Kidney capillary endothelial cell (primary cell): ENCODE measurements at places on chromosomes 16 and 17.
A peak's percentile ranks its signal among the peaks of the same experiment; 100 is the strongest.

- no peak for DNase-seq
Measured at GRCh38 chr16:54116124-54116655, 170.4 kb downstream of the IRX3 start.

- DNase-seq, result no peak
Measured at GRCh38 chr17:75820094-75821080, 23.8 kb downstream of the UNC13D start.

DNA sequence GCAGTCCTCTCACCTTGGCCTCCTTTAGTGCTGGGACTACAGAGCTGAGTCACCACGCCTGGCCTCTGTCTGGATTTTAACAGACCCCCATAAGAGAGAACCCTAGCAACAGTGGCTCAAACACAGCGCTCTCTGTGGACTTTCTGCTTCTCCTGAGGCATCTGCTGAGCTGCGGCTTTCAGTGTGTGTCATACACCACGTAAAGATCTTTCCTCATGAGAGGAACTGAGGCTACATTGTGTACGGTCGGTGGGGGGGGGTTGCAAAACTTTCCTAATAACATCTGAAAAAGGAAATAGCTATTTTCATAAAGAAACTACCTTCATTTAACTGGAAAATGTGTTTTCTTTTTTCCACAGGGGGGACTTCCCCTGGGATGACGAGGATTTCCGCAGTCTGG, 32.9 kb downstream of the DEF8 start:
- DNase-seq, result no peak

- DNase-seq, result no peak
Measured at GRCh38 chr16:19419698-19420075, 2.0 kb downstream of the TMC5 start.

DNA sequence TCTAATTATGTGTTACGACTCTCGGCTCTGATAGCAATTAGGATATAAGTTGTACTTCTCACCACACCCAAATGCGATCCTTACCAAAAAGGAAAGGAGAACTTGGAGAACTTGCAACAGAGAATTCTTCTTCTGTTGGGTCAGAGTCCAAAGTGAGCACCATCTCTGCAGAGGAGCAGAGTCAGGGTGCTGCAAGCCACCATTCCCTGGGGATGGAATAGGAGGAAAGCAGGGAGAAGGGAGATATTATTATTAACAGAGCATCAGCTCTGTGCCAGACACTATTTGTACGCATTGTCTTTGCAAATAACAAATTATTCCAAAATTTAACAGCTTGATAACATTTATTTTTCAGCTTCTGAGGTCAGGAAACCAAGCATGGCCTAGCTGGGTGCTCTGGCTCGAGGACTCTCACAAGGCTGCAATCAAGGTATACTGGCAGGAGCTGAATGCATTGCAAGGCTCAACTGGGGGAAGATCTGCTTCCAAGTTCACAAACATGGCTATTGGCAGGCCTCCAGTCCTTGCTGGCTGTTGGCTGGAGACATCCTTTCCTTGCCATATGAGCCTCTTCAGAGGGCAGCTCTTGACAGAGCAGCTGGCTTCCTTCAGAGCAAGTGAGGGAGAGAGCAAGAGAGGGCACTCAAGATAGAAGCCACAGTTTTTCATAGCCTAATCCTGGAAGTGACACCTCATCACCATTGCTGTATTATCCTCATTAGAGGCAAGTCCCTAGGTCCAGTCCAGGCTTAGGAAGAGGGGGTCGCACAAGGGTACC, 296.2 kb upstream of the CDH5 start:
- DNase-seq, result no peak

DNA sequence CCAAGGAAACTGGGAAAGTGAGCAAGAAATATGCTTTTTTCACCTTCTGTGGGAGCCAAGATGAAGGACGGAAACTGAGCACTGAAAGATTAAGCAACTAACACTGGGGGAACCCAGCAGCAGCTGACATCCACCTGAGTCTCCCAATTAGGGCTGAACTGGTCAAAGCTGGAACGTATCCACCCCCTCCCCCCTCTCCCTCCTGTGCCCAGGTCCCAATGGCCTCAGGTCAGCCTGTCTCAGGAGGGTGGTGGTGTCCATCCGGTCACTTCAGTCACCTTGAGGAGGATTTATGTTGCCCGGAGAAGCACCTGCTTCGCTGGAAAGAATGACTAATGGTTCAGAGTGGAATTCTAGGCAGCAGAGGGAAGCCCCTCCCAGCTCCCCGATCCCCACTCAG, 10.0 kb downstream of the PEMT start:
- DNase-seq, result no peak

- no peak for DNase-seq
Measured at GRCh38 chr16:28538733-28539596, at the start of gene NUPR1. Gene NUPR1, minus strand, starts transcription at chr16:28538974. Its CDS starts 67 bp downstream, at chr16:28538907.

- no peak for DNase-seq
Measured at GRCh38 chr16:2895813-2896212, 12.8 kb downstream of the FLYWCH2 start.

GRCh38 chr17:17066021-17066420, 23.8 kb downstream of the MPRIP start:
- no peak for DNase-seq

DNA sequence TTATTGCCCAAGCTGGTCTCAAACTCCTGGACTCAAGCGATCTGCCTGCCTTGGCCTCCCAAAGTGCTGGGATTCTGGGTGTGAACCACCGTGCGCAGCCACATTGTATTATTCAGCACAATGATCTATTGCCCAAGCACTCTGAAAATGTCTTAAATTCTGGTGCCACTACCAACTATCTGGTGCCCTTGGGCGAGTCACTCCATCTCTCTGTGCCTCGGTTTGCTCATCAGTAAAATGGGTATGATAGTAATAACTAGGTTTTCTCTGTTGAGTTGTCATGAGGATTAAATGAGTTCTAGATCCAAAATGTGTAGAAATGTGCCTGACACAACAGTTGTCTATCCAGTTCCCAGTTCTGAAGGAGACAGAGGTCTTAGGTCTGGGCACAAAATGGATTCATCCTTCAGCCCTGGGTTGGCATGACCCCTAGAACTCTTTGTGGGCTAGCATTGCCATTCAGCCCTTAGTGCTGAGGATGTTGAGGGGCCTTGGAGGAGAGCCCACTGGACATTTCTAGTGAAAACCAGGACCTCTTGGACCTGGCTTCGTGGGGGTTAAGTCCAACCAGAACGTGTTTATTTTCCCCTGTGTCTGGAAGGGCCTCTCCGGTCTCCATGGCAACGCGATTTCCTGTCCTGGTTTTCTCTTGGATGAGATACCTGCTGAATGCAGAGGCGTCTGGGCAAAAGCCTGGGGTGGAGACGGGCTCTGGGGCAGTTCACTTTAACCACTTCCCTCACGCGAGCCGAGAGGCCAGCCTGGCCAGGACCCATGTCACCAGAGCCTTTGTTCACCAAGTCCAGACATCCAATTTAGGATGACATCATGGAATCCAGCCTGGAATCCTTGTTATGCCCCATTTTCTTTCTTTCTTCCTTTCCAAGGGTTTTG, 43.7 kb upstream of the TNRC6A start:
- DNase-seq, result peak; percentile 13

- DNase-seq, result no peak
Measured at GRCh38 chr17:12619459-12620199, 46.1 kb upstream of the MYOCD start.

DNA sequence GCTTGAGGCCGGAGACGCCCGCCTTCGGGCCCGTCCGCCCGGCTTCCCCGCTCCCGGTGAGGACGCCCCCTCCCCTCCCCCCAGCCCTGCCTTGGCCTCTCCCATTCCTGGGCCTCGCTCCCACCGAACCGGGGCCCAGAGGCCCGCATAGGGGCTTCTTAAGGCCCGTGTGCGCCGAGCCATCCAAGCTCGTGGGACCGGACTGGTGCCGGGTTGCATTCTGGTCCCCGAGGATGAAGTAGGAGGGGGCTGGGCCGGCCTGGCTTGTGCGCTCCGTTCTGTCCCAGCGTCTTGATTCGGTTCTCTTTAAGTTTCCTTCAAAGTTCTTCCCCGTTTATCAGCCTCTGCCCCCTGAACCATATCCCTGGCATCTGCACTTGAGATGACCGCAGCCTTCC, 488 bp downstream of the SENP3 start:
- DNase-seq, result no peak

DNA sequence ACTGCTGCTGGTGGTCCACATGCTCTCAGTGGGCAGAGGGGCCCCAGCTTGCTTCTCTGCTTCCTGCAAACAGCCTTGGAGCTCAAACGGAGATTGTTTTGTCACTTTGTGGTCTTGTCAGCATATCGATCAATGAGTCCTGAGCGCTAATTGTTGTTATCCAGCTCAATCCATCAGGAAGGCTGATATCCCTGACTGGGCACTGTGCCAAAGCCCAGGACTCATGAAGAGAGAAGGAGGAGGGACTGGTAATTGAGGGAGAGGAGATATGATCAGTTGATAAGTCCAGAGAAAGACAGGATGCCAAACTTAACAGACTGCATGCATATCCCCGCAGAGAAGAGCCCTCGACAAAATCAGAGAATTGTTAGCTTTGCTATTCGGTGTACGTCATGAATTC, 58.6 kb upstream of the DNAH9 start:
- DNase-seq, result no peak

- DNase-seq, result no peak
Measured at GRCh38 chr16:48447940-48448536, 62.8 kb upstream of the SIAH1 start.

DNA sequence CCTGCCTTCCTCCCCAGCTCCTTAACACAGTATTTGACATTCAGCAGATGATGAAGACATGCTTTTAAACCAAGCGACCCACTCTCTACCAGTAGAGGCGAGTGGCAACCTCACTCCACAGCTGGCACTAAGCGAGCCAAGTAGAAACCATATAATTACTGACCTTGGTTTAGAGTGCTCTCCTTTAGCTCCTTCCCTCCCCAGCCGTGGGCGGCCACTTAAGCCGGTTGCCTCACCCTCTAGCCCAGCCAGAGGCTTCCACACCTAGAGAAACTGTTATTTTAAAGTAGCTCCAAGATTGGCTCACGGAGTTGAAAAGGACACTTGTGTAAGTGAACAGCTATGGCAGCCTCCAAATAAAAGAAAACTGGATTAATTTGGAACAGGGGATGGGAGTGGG, 109.1 kb upstream of the CRHR1 start:
- no peak for DNase-seq

DNA sequence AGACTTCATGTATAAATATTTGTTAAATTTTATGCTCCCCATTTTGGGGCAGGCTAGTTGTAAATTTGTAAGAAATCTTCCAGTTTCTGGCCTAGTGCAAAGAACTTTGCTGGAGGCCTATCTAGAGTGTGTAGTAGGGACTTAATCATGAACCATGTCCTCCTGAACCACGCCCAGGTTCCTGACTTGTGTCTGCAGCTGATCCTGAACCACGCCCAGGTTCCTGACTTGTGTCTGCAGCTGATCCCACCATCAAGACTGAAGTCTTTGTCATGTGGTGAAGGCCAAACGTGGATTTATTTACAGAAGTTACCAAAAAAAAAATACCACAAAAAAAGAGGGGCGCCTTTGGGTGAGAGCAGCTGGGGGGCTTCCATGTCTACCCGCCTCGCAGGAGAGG, 33.1 kb downstream of the LMF1 start:
- DNase-seq, result no peak

DNA sequence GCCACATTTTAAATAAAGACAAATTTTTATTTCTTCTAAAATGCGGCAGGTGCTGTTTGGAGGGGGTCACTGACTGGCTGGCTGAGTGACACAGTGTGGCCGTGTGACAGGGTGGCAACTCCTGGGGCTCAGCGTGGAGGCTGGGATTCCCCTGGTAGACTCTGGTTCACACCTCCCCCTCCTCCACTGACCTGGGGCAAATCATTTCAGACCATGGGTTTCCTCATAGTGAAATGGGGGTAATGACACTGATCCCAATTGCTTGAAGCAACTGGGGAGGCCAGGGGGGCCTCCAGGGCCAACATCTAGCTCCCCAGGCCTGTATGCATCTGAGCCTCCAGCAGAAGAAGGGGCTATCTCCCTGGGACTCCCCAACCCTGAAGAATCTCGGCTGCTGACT, 6.6 kb downstream of the HSD11B2 start:
- DNase-seq, result no peak

DNA sequence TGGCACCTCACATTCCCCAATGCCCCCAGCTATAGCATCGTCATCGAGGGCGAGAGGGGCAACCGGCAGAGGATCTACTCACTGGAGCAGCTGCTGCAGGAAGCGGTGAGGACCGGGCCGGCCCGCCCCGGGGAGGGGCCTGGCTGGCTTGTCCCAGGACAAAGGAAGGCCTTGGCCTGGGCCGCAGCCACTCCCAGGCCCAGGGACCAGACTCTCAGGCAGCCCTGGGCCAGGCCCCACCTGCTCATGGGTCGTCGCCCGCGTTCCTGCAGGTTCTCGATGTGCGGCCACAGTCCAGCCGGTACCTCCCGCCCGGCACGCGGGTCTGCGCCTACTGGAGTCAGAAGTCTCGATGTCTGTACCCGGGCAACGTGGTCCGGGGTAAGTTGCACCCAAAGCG, 53.4 kb downstream of the ACTG1 start:
- DNase-seq, result peak; percentile 79

- no peak for DNase-seq
Measured at GRCh38 chr17:17809531-17810083, 27.2 kb downstream of the SREBF1 start.

GRCh38 chr16:89534252-89534756, 26.1 kb downstream of the SPG7 start:
- peak; percentile 55 for DNase-seq

DNA sequence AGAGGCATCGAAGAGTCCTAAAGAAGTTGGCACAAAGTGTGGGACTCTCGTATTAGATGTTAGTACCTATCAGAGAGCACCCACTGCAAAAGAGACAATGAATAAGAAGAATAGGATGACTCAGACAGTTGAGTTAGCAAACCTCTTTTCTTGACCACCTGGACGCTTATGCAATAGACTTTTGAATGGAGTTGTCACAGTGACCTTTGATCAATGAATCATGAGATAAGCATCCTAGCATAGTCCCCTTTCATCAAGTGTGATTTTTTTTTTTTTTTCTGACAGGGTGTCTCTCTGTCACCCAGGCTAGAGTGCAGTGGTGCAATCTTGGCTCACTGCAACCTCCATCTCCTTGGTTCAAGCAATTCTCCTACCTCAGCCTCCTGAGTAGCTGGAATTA, 1417.9 kb upstream of the GOT2 start:
- DNase-seq, result no peak

DNA sequence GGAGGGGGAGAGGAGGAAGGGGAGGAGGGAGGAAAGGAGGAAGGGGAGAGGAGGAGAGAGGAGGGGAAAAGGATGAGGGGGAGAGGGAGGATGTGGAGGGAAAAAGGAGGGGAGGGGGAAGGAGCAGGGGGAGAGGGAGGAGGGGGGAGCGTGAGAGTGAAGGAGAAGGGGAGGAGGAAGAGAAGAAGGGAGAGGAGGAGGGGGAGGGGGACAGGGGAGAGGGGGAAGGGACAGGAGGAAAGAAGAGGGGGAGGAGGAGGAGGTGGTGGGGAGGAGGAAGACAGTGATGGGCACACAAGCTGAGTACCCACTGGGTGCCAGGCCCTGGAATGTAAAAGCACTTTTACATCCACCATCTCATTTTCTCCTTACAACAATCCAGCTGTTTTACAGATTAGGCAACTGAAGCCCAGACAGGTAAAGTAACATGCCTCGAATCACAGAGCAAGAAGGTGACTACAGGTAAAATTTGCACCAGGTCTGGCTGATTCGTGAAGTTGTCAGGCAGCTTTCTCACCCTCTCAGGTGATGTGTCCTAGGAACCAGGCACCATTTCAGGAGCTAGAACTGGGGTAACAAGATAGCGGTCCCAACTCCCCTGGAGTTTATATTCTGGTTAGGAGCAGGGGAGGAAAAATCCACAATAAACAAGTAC, 10.0 kb upstream of the LITAF start:
- no peak for DNase-seq

GRCh38 chr16:55824473-55825000, 8.4 kb downstream of the CES1 start:
- DNase-seq, result no peak

GRCh38 chr17:2647957-2648356, 54.5 kb downstream of the PAFAH1B1 start:
- DNase-seq, result no peak
